ENCODE measurements at places on chromosomes 1 and 21. TPM values are rescaled to one million over a fixed set of nuclear protein-coding genes. Genes with fewer than 3 reads are reported as not detected.

The SLC25A34 gene
- total RNA-seq, result 2.2 TPM

The SPRR3 gene
- not detected for total RNA-seq

GRCh38 chr1:201143726-201144635, 10.3 kb downstream of the TMEM9 start:
- H3K36me3 ChIP-seq, result peaks cover 5% of the 10 kb centered on the region
- no peaks in the 10 kb centered on the region for H3K27me3 ChIP-seq
- no peak for DNase-seq
- no peak overlapping the region for H3K4me3 ChIP-seq

DNA sequence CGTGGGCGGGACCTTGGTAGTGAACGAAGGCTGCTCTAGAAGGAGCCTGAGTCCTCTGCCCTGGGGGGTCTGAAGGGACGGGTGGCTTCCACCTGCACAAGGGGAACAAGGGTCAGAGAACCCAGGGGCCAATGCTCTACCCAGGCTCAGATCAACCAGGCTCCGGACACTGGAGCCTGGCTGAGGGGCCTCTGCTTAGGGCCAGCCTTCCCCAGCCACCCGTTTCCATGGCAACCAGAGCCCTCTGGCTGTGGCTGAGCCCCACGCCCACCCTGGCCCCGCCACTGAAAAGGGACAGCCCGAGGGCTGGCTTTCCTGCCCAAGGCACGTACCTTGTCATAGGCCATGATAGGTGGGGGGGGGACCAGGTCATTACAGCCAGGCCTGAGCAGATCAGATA, 724.6 kb downstream of the PTPRU start:
- no peaks in the 10 kb centered on the region for H3K4me1 ChIP-seq
- H3K27me3 ChIP-seq, result no peaks in the 10 kb centered on the region
- no peak overlapping the region for H3K27ac ChIP-seq
- H3K4me3 ChIP-seq, result no peak overlapping the region

GRCh38 chr1:221643404-221644144, 98.3 kb downstream of the DUSP10 start:
- no peak for DNase-seq
- no peaks in the 10 kb centered on the region for H3K4me1 ChIP-seq
- H3K4me3 ChIP-seq, result no peak overlapping the region
- H3K27ac ChIP-seq, result no peak overlapping the region
- H3K27me3 ChIP-seq, result no peaks in the 10 kb centered on the region
- H3K36me3 ChIP-seq, result no peaks in the 10 kb centered on the region
